ENCODE measurements at places on chromosomes 12 and 14.
A peak's percentile ranks its signal among the peaks of the same experiment; 100 is the strongest.

GRCh38 chr14:73358187-73358586, 100.2 kb downstream of the NUMB start:
- DNase-seq, result no peak

- no peak for DNase-seq
Observed at GRCh38 chr12:116053479-116054200, 223.9 kb downstream of the MED13L start.

DNA sequence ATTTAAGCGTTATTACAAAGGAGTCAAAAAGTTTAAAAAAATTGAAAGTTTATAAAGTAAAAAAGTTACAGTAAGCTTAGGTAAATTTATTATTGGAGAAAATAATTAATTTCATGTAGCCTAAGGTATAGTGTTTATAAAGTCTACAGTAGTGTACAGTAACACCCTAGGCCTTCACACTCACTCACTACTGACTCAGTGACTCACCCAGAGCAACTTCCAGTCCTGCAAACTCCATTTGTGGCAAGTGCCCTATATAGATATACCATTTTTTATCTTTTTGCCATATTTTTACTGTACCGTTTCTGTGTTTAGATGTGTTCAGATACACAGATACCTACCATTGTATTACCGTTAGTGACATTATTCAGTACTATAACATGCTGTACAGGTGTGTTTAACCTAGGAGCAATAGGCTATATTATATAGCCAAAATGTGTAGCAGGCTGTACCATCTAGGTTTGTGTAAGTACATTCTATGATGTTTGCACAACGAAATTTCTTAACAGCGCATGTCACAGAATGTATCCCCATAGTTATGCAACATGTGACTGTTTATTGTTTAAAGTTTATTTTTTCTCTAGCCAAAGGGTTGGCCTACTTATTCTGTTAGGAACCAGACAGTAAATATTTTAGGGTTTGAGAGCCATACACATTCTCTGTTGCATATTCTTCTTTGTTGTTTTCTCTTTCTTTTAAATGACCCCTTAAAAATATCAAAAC, 155.5 kb downstream of the PCNX1 start:
- no peak for DNase-seq

- no peak for DNase-seq
Observed at GRCh38 chr12:131852551-131853299, 24.5 kb downstream of the MMP17 start.

DNA sequence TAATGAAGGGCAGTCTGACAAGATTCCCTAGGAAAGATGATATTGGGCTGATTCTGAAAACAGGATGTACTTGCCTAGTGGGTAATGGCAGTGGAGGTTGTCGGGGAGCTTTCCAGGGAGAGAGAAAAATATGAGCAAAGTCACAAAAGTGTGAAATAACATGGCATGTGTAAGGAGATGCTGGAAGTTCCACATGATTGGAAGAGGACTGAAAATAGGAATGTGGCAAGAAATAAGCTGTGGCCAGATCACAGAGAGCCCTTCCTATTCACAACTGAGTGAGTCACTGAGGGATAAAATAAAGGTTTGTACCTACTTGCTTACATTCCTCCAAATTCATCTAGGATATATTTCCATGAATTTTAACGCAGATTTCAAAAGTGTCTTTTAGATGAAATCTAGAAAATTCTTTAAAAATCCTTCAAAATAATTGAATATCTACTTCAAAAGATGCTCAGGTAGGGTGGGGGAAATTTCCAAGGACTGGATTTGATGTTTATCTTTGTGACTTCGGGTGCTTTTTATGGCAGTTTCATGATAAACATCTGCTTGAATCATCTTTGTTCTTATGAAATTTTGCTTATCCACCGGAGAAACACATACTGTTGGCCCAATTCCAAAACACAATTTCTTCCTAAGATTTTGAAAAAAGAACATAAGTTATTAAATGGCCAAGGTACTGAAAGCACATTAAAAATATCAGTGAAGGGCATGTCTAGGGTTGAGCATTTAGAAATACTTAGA, 36.3 kb upstream of the SLC2A13 start:
- DNase-seq, result no peak

- no peak for DNase-seq
Observed at GRCh38 chr12:117231750-117232149, 41.5 kb upstream of the FBXO21 start.

DNA sequence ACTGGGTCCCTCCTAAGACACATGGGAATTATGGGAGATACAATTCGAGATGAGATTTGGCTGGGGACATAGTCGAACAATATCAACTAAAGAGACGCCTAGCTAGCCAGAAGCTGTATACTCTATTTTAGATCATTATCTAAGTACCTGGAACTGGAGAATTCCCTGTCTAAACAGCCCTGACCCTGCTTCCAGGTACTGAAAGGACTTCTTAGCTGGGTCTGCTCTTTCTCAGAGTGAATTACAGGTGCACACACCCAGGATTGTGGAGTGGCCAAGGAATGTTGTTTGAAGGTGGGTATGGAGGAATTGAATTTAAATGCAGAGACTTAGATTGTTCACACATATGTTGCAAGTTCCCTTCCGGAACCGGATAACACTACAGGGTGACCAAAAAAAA, 733.0 kb downstream of the RPS29 start:
- no peak for DNase-seq

DNA sequence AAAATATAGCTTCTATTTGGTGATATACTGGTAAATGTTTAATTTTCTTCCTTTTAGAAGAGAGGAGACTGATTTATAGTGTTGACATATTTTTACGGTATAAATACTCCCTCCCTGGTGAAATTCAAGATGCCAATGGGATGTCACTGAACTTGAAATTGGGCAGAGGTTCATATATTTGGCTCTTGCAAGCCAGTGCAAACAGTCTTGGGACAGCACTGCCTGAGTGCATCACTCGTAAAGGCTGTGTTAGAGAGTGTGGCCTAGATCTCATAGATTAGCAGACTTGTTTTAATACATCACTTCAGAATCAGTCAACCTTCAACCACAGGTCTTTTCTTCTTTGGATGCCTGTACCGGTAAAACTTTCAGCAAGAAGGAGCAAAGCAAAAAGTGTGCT, 681.0 kb downstream of the NRXN3 start:
- DNase-seq, result no peak

DNA sequence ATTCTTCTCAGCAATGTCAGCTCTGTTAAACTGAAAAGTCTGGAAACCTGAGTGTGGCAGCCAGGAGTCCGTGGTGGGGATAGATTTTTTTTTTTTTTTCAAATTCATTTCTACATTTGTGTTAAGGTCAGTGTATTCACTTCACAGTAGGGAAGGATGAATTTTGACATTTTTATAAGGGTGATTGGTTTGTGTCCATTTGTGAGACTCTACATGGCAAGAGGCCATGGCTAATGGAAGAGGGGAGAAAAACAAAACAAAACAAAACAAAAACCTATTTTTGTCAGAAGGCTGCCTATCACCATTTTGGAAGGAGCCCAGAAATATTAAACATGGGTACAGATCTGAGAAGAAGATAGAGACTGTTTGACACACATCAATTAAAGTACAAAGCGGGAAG, 176.1 kb downstream of the RMST start:
- DNase-seq, result no peak

DNA sequence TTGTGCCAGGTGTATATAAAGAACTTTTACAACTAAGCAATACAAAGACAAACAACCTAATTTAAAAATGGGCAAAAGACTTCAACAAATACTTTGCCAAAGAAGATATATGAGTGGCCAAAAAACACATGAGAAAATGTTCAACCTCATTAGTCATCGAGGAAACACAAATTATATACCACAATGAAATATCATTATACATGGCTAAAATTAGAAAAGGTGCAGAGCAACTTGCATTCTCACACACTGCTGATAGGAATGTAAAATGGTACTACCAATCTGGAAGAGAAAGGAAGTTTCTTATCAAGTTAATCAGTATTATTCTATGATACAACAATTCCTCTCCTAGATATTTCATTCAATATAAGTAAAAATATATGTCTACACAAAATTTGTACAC, 131.6 kb upstream of the FRMD6 start:
- no peak for DNase-seq

- DNase-seq, result no peak
Observed at GRCh38 chr12:32870716-32871115, 25.9 kb downstream of the PKP2 start.

DNA sequence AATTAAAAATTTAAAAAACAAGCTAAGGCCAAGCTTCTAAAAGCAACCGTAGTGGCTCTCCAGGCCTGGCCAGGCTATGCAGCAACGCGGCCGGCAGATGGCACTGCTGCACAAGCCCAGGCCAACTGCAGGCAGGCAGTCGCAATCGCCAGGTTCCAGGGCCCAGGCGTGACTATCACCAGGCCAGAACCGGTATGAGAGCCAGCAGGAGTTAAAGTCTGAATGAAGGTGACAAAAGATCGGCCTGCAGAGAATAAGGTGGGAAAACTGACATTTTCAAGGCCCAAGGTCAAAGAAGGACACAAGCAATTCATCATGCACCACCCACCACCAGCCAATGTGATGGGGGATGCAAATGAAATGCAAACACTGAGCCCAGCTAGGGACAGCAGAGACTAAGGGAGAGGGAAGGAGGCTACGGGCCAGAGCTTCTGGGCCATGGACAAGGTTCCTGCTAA, 43.6 kb upstream of the ANO2 start:
- DNase-seq, result peak; percentile 58

- DNase-seq, result no peak
Observed at GRCh38 chr12:9763025-9763424, 2.3 kb upstream of the CD69 start.

DNA sequence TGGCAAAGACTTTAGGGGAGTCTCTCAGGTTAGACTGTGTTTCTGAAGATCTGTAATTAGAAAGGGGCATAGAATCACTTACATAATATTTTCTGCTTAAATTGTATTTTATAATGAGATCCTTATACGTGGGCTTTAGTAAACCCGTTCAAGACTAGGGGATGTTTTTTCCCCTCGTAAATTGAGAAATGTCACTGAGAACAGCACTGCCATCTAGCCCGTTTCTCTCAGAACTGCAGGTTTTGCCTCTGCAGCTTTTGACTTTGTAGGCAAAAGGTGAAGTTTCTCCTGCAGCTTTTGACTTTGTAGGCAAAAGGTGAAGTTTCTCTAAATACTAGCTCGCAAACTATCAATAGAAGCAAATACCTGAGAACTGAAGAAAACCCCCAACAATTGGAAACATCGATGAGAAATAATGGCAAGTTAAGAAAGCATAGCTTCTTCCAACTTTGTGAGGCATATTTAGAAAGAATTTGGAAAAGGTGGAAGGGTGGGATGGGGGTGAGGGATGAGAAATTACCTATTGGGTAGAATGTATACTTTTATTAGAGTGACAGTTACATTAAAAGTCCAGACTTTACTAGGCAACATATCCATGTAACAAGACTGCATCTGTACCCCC, 9.9 kb upstream of the ASPG start:
- peak; percentile 72 for DNase-seq

GRCh38 chr12:51677284-51677968, 86.4 kb downstream of the SCN8A start:
- DNase-seq, result no peak

DNA sequence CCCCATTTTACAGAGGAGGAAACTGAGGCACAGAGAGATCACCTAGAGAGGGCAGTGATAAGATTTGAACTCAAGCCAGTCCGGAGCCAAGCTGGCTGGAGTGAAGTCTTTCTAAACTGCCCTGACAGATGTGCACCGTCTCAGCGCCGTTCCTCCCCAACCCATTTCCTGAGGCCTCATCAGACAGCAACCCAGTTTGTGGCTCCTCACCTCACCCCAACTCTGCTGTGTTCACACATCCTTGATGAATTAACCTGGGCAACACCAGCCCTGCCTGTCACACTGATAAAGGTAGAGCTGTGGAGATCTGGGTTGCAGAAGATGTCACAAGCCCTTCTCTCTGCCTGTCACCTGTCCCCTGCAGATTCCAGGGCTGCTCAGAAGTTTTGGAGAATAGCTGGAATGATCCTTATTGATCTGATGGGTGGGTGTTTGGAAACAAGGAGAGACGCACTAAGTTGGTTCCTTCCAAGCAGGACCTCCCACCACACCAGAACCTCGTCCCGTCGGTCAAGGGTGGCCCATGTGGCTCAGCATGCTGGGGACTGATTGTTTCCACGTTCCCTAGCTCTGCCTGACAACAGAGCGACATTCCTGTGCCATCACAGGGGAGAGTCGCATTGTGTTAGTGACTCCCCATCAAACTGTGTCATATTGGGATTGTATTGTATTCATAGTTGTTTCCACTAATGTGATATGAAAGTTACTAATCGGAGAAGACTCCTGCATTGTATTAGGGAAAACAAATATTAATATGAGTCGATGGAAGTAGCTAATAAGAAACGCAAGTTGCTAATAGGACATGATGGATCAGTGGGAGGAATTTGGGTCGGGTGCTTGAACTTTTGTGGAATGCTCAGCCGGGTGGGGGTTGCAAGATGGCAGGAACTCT, 200.6 kb downstream of the PHETA1 start:
- no peak for DNase-seq

Measured in NCI-H1694 treated with DMSO at 0.1 percent for 48 hours (cell line).